ENCODE measurements at places on chromosomes 6 and 20.
A peak's percentile ranks its signal among the peaks of the same experiment; 100 is the strongest.

GRCh38 chr6:73388800-73389512, 5.7 kb upstream of the DDX43 start:
- DNase-seq, result peak; percentile 75

DNA sequence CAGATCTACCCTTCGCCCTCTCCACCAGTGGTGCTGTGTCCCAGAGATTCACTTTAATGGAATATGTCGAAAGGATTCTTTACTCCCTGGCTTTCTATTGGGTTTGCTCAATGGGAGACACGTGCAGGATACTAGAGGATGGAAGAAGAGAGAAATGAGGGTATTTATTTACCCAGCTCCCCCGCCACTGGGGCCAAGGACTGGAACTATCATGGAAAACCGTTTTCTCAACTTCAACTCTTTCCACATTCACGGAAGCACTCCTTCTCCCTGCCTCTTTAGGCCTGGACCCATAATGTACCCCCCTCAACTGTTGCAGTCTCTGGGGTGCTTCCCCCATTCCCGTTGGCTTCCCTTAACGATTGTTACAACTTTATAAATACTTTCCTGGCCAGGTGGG, 26.6 kb upstream of the RALY start:
- DNase-seq, result no peak

- DNase-seq, result no peak
Observed at GRCh38 chr6:14658886-14659561, 541.5 kb downstream of the CD83 start.

DNA sequence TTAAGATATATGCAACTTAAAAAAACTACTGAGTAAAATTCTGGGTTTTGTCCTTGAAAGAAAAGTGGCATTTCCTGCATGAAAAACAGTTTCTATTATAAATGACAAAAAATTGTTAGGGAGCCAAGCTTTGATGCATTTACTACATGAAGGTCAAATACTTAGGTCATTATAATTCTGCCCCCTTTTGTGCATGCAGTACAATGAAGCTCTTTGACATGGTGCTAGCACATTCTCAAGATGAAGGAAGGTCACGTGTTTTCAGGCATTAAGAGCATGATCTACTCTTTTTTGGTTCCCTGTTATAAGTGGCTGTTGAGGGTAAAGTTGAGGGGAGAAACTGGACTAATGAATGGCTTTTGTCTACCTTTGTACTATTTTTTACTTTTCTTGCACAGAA, 72.7 kb downstream of the FOXO3 start:
- no peak for DNase-seq

DNA sequence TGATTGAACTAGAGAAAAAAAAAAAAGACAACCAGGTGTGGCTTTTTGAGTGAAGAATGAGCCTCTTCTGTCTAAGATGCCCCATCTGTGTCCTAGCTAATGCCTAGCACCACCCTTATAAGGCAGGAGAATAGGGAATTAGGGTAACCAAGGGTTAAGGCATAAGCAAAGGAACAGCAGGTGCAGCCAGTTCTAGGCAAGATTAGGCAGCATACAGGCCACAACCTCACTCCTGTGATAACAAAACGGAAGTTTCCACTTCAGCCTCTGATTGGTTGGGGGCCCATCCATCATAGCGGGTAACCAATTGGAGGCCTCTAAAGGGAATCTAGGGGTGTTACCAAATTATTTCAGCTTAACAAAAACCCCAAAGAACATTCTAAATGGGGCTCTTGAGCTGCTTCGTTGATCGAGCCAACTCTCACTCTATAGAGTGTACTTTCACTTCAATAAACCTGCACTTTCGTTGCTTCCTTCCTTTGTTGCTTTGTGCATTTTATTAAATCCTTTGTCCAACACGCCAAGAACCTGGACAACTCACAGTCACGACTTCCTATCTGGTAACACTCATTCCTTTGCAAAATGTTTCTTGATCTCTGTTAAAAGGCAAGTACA, 61.9 kb upstream of the TAGAP start:
- DNase-seq, result peak; percentile 92

DNA sequence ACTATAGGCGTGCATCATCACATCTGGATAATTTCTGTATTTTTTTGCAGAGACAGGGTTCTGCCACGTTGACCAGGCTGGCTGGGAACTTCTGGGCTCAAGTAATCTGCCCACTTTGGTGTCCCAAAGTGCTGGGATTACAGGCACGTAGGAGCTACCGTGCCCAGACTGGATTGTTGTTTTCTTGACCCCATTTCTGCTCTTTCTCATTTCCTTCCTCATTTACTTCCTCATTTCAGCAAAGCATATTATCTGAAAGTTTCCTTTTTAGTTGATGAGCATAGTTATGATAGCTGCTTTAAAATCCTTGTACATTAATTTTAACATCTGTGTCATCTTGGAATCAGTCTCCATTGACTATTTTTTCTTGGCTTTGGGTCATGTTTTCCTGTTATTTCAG, 301.0 kb upstream of the RUNX2 start:
- no peak for DNase-seq

GRCh38 chr6:16352258-16352635, 113.9 kb downstream of the GMPR start:
- DNase-seq, result no peak

DNA sequence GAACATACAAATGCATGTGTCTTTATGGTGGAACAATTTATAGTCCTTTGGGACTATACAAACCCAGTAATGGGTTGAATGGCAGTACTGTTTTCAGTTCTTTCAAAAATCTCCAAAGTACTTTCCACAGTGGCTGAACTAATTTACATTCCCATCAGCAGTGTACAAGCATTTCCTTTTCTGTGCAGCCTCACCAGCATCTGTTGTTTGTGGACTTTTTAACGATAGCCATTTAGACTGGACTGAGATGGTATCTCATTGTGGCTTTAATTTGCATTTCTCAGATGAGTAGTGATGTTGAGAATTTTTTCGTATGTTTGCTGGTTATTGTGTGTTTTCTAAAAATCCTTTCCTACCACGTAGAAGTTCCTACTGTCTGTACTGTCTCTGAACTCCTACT, 327.2 kb upstream of the ZFP64 start:
- DNase-seq, result no peak

DNA sequence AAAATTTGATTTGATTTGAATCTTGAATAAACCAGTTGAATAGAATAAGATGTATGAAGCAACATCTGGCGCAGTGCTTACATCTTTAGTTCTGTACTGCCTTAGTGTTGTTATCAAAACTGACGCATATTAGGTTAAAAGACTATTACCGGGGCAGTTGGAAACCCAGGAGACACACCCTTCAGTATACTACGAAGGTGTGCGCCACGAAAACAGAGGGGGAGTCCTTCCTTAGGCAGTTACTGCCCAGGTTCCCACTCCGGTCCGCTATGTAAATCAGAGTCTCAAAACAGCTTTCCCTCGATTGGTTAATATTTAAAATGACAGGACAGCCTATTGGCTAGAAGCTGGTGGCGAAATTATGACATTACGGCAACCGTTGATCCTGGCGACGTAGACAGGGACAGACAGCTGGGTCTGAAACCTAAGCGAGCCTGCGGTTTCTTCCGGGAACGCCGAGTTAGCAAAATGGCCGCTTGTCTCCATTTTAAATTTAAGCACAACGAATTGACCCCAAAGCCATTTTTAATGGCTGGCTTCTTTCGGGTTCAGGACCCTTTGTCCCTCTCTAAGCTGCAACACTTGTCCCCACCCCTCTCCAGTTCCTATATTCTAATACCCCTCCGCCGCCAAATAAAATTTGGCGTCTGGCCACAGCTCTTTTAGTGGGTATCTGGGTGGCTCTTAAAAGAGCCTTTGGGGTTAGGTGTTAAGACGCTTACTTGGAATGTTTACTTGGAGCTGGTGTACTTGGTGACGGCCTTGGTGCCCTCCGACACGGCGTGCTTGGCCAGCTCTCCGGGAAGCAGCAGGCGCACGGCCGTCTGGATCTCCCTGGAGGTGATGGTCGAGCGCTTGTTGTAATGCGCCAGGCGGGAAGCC, 35.8 kb downstream of the HFE start:
- DNase-seq, result peak; percentile 98

- no peak for DNase-seq
Observed at GRCh38 chr6:148041546-148041945, 301.1 kb upstream of the SASH1 start.

- no peak for DNase-seq
Observed at GRCh38 chr6:37614491-37614890, 83.2 kb downstream of the MDGA1 start.

DNA sequence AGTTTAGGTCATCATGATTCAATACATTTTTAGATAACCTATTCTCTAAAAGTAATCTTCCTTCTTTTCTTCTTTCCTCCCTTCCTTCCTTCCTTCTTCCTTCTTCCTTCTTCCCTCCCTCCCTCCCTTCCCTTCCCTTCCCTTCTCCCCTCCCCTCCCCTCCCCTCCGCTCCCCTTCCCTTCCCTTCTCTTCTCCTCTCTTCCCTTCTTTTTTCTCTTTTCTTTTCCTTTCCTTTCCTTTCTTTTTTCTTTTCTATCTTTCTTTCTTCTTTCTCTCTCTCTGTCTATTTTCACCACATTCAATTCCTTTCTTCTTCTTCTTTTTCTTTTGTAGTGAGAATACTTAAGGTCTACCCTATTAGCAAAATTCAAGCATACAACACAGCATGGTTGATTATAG, 17.3 kb upstream of the RHAG start:
- DNase-seq, result no peak

GRCh38 chr6:96980142-96980541, 55.6 kb downstream of the KLHL32 start:
- DNase-seq, result no peak

DNA sequence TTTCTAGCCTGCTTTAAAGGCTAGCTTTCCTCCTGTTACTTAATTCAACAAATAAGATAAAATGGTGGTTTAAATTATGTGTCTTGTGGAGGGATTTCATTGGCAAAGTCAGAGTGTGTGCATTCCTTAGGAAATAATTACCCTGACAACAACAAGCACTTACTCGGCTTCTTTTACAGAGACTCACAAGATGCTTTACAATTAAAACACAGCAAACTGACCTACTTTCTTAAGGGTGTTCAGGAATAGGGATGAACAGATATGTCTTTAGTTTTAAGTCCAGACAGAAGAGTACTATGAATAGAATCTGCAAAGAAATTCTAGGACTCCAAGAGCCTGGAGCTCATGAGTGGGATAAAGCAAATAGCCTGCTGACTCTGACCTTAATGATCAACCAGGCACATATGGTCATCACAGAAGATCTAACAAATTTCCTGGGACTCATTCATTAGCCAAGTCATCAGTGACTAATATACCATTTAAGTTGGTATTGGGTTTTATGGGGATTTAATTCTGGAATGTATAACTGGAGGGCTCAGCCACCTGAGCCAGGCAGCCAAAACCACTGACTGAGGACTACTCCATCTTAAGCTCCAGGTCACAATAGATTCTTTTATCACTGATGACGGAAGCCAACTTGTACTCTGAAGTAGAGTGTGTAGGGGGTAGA, 161.8 kb upstream of the RIMS1 start:
- DNase-seq, result no peak

GRCh38 chr6:150334790-150335783, 33.7 kb upstream of the IYD start:
- DNase-seq, result peak; percentile 40

- no peak for DNase-seq
Observed at GRCh38 chr20:32443386-32443974, 85.3 kb downstream of the ASXL1 start.

GRCh38 chr6:75412969-75413662, 80.5 kb downstream of the FILIP1 start:
- DNase-seq, result no peak

GRCh38 chr20:4840801-4841200, 119.1 kb downstream of the PRND start:
- no peak for DNase-seq

DNA sequence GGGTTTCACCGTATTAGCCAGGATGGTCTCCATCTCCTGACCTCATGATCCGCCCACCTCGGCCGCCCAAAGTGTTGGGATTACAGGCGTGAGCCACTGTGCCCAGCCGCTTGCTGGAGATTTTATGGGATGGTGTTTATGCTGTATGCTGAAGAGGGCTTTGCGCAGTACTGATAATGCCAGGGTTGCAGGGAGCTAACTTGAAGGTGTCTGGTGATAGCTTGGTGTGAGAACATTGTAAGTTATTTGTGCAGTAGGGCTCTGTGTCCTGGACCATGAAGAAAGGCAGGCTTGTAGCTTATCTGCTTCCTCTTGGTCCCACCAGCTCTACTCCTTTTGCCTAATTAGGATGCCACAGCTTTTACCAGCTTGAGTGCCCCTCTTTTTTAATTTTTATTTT, 157.0 kb upstream of the DTNBP1 start:
- DNase-seq, result no peak

- DNase-seq, result peak; percentile 42
Observed at GRCh38 chr6:159819932-159820640, 20.0 kb downstream of the PNLDC1 start.

DNA sequence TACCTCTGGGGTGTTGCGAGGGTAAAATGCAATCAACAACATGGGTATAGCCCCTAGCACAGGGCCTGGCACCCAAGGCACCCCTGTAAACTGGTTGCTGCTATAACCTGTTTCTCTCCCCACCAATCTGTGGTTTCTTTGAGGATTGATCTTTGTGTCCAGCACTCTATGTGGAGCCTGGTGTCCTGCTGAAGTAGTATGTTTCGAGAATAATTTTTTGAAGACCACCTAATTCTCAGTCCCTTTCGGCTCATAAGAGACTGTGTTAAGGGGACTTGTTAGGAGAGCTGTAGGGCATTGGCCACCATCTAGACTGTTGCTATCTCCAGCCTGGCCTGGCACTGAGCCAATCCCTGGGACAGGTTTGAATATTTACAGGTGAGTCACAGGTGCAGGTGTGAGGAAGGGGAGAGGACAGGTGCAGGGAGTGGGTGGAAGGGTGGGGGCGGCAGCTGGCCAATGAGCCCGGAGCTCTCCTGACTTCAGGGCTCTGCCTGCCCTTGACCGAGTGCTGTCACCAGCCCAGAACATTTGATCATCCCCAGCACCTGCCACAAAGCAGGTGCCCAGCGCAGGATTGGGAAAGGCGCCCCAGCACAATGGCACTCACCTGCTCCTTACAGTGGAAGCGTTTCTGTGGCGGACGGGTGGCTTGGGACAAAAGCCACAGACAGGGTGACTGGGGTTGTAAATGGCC, 8.1 kb upstream of the C20orf144 start:
- no peak for DNase-seq

GRCh38 chr20:62539198-62540045, 63.6 kb upstream of the GATA5 start:
- DNase-seq, result no peak

GRCh38 chr6:41222513-41222912, 5.6 kb upstream of the TREML4 start:
- DNase-seq, result no peak

DNA sequence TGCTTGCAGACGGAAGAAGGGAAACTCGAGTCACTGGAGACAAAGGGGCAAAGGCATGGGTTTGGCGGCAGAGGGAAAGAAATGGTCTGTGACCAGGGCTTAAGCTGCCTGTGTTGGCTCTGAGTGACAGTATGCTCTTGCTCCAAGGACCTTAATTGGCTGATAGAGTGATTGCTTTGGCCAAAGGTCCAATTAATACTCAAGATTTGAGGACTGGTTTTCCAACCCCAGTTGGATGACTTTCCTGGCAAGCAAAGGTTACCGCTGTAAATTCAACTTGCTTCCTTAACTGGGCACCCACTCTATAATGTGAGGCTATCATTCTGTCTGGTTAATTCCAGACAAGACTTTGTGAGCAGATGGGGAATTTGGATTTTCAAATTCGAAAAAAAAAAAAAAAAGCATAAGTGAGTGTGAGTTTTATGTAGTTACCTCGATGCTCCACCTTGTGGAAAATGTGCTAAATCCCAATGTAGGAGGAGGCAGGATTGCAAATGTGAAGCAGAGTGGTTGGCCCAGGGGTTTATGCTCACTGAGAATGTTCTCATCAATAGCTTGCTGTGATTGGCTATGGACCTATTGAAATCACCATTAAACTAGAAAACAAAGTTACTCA, 150.7 kb upstream of the GMDS start:
- no peak for DNase-seq

- no peak for DNase-seq
Observed at GRCh38 chr6:112649853-112650252, 302.7 kb downstream of the RFPL4B start.
